Activated CD8-positive, alpha-beta memory T cell treated with anti-CD3 and anti-CD28 coated beads, Interleukin-2, amount 10 ng/mL, durations not matched to agents 7 days and 5 days (primary cell): ENCODE measurements at places on chromosomes 13 and 19. TPM values are rescaled to one million over a fixed set of nuclear protein-coding genes. Genes with fewer than 3 reads are reported as not detected.
A peak's percentile ranks its signal among the peaks of the same experiment; 100 is the strongest.

DNA sequence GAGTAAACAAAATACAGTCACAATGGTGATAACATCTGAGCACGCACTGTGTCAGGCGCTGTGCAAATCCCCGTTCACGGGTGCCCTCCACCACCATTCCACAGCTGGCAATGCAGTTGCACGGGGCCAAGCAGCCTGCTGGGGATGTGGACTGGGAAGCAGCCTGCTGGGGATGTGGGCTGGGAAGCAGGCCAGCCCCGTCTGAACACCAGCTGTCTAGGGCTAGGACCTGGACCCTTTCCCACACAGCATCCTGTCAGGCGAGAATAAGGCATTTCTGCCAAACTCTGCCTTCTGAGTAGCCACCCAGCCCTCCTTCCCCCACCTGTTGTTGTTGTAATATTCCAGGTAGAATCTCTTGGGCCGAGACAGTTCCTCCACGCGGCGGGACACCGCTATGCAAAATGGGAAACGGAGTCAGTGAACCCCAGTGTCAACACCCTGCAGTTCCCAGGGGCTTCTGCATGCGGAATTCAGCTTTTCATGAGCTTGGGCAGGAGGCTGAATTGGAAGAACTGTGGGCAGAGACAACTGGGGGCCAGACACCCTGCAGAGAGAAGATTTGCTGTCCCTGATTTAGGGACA lies 27.8 kb upstream of the MIER2 start:
- no peak for DNase-seq

GRCh38 chr13:99383946-99384345 lies 76.7 kb upstream of the GPR183 start:
- DNase-seq = peak; percentile 39

GRCh38 chr19:4979211-4979807 lies 10.4 kb downstream of the KDM4B start:
- DNase-seq = no peak

The MADCAM1 gene
- total RNA-seq = 0.44 TPM
